ENCODE measurements at places on chromosomes 5 and 9.

DNA sequence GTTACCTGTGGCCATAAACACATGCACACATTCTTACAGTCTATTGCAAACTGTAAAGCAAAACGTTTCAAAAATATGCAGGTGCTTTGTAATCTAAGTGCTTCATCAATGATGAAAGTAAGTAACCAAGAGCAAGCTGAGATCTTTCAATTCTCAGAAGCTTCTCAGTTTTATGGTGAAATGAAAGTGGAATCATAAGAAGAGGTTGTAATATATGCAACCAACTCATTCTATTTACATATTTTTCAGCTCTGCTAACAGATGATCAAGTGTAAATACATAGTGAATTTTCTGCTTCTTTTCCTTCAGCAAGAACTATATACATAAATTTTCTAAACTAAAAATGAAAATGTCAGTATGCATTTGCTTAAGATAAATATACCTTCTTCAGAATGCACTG lies 33.1 kb upstream of the PRDM9 start:
- DNase-seq, result no peak

GRCh38 chr9:75504721-75505120 lies 385.8 kb upstream of the PCSK5 start:
- no peak for DNase-seq

DNA sequence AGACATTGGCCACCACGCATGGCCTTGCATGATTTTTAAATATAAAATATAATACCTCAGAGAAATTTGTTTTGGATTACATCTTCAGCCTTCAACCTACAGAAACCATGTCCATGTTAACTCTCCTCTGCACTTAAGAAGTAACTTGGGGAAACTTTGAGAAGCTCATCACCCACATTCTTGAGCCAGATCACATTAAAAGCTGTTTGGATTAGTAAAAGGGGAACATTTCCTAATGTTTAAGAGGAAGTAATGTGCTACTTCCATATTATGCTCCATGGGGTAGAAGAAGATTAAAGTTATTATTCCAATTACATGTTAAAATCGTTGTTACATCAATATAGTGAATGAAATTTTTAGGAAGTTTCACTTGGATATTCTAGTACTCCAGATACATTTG lies 10.4 kb upstream of the CEP120 start:
- no peak for DNase-seq

GRCh38 chr5:113330533-113331208 lies 104.1 kb downstream of the TSSK1B start:
- DNase-seq, result no peak

DNA sequence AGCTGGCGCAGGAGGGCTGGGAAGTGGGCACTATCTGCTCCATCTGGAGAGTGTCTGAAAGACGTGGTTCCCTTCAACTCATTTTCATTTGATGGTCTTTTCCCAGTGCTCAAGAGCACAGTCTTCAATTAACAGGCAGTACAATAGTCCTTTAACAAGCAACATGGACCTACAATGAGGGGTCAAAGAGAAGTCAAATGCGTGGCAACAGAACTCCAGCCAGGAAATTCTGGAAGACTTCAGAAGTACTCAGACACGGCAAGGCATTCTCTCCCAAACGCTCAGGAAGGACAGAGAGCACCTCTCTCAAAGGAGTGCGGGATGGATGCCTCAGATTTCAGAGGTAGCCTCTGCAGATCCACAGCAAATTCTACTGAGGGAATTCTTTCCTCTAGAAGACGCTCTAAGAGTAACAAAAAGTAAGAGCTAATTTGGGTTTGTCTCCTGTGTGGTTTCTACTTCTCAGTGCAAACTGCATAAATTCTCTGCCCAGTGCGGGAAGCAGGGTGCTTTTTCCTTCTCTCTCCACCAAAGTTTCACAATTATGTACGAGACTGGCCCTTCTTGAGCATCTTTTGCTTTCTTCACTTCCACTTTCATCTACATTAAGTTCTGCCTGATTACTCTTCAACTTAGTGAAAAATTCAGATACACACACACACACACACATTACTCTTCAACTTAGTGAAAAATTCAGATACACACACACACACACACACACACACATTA lies 56.4 kb downstream of the LHFPL2 start:
- no peak for DNase-seq

- DNase-seq, result no peak
These were observed 118.1 kb downstream of the CCDC171 start for GRCh38 chr9:15670894-15671293.

GRCh38 chr9:76654051-76654461 lies 110.2 kb upstream of the PCA3 start:
- DNase-seq, result no peak

- DNase-seq, result no peak
These were observed 32.7 kb upstream of the ADRA1B start for GRCh38 chr5:159883522-159883950.

- DNase-seq, result no peak
These were observed 70.3 kb upstream of the RARS1 start for GRCh38 chr5:168415971-168416370.

DNA sequence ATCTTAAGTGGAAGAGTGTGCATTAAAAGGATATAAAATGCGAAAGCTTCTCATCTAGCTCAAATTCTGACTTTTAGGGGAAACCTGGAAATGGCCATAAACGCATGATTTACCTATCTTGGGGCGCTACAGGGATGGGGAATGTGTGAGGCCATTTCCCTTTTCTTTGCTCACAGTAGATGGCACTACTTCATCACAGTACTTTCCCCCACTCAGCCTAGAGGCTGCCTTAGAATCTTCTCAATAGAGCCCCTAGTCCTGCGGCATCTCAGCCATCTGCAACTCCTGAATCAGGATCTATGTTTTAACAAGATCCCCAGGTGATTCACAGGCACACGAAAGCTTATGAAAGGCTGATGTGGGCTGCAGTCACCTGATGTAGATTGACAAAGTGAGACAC lies 110.8 kb downstream of the LHFPL2 start:
- DNase-seq, result no peak

DNA sequence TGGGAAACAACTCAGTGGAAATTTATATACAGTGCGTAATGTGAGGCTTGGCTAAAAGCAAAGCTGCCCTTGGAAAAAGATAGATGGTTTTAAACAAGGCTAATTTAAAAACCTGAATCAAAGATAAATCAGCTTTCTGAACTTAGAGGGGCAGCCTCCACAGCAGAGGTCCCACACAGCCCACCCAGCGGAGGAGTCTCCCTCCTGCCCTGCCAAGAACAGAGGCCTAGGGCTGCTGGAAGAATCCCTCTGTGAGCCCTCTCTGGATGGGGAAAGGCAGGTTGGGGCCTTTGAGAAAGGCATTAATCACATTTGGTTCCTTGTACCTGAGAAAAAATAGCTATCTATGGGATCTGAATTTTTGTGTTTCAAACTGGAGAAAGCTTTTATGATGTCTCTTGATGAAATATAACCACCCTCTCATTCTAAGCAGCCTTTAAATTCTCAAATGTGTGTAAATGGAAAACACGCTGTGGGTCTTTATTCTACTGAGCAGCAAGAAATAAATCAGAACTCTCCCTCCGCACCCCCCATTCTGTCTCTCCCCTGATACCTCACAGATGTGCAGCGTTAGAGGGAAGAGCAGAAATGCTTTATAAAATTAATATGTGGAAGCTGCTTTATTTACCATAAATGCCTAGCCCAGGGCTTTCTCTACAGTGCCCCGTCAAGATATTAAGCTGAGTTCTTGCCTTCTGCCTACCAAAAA lies 329.2 kb downstream of the EFNA5 start:
- DNase-seq, result no peak

DNA sequence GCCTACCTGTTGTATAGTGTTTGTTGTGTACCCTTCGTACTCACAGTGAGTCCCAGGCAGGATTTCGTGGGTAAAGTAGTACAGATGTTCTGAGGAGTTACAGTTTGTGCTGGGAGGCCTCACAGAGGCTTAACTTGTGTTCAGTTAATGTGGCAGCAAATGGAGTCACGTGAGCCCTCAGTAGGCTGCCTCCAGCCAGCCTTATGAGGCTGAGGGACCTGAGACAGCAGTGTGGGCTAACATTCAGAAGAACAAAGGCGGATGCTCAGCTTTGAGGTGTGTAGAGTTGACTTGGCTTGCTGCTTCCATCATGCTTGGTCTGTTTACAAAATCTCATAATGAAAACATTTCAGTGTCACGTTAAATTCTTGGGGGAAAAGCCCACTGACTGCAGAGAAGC lies 118.1 kb downstream of the TRIO start:
- DNase-seq, result no peak

DNA sequence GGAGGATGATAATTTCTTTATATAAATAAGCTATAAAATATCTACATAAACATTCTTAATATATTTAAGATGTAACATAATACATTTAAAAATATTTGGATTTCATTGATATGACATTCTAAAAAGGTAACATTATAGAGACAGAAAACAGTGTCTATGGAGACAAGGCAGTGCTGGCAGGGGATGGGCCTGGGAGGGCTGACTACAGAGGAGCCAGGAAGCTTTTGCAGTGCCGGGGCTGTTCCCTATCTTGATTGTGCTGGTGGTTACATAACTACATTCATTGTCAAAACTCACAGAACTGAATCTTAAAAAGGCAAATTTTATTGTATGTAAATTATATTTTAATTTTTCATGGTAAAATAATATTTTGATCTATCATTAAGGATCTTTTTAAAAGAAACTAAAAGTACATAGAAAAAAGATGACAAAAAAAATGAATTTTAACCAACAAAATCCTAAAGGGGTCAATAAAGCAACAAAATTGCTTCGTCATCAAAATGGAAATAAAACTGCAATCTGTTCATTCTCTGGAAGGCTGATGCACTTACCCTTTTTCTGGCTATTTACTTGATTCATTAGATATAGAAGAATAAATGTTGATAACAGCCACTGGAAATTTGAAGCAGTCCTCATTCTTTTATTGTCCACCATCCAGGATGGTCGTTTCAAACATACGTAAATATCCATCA lies 26.3 kb downstream of the LIFR start:
- DNase-seq, result no peak

All from activated naive CD8-positive, alpha-beta T cell treated with anti-CD3 and anti-CD28 coated beads, Interleukin-2, amount 50 U/mL, for 16 hours (primary cell).